Psoas muscle (tissue), 8 donors: ENCODE measurements at places on chromosomes 4 and X. TPM values are rescaled to one million over a fixed set of nuclear protein-coding genes. Genes with fewer than 3 reads are reported as not detected.

The CDK16 gene
- total RNA-seq = 192 TPM

DNA sequence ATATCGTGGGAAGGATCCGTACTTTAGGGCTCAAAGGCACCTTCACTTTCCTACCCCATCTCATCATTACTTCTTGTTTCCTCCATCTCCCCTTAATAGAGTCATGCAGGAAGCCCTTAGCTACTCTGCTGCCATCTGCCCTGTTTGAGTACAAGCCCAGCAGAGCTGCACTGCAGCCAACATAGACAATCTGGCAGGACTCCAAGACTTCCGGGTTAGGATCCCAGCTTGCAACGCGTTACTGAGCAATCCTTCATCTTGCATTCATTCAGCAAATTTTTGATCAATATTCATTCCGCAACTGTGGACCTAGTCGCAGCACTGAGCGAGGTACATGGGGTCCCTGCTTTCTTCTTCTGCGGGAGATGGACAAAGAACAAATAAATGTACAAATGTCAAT lies 344.9 kb downstream of the BCOR start:
- no peaks in the 10 kb centered on the region for H3K27me3 ChIP-seq
- H3K27ac ChIP-seq = no peak overlapping the region
- H3K36me3 ChIP-seq = no peaks in the 10 kb centered on the region
- peaks cover 9% of the 10 kb centered on the region for H3K4me1 ChIP-seq
- no peak overlapping the region for H3K4me3 ChIP-seq

DNA sequence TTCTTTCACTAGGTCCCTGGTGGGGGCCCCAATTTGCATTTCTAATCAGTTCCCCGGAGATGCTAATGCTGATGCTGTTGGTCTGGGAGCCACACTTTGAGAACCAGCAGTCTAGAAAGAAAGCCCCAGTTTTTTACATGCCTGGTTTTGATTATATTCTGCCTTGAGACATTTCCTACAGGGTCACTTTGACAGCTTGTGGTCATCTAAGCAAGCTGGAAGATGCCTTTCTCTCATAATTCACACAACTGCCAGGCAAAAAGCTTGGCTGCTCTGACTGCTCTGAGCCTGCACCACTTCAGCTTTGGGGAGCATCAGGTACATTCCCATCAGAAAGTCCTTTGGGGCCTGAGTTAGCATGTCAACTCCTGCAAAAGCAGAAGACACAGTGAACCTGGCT lies 5.9 kb upstream of the PLAC1 start:
- DNase-seq = no peak
- H3K27ac ChIP-seq = no peak overlapping the region
- no peak overlapping the region for H3K4me3 ChIP-seq
- no peaks in the 10 kb centered on the region for H3K4me1 ChIP-seq
- no peaks in the 10 kb centered on the region for H3K36me3 ChIP-seq
- no peaks in the 10 kb centered on the region for H3K27me3 ChIP-seq

DNA sequence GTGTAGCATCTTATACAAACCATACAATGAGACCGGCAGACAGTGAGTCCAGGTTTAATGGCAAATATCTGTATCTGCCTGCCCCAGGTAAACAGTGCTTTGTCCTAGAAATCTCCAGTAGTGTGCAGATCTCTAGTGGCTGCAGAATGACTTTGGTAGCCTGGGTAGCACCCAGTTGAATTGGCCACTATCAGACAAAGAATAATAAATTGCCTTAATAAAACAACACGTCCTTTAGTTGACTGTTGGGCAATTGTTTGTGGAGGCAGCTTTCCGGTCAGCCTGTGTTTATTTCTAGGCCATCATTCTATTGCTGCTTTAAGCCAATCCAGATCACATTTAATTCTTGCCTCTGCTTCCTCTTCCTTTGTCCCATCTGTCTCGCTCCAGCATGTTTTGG lies 52.5 kb downstream of the SNX25 start:
- H3K36me3 ChIP-seq = no peaks in the 10 kb centered on the region
- H3K4me3 ChIP-seq = no peak overlapping the region
- no peak overlapping the region for H3K27ac ChIP-seq
- peaks cover 13% of the 10 kb centered on the region for H3K4me1 ChIP-seq
